ENCODE measurements at places on chromosomes 13 and 19. TPM values are rescaled to one million over a fixed set of nuclear protein-coding genes. Genes with fewer than 3 reads are reported as not detected.

The CFD gene
- polyA plus RNA-seq: 3.9 TPM

GRCh38 chr13:31944262-31945160 is 87.1 kb upstream of the FRY start:
- no peak for DNase-seq

DNA sequence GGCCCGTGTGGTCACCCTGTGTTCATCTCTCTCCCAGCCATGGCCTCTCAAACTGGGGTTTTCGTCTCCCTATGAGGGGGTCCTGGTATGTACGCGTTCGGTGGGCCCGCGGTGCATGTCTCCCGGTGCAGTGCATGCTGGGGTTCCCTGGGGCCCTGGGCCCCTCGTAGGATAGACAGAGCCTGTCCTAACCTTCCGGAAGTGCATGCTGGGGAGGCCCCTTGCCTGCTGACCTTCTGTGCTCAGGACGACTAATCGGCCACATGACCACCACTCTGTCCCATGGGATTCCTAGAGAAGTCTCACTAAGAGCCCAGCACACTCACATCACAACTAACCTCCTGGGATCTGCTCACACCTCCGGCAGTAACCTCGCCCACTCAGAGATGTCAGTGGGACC is 4.9 kb upstream of the USE1 start:
- no peak for DNase-seq

- DNase-seq: no peak
These were observed 534.7 kb upstream of the ARGLU1 start for GRCh38 chr13:107102676-107103075.

- DNase-seq: no peak
These were observed 11.8 kb upstream of the PRR20A start for GRCh38 chr13:57128909-57129308.

The ZNF260 gene
- polyA plus RNA-seq: 36.5 TPM

The CYP4F3 gene
- polyA plus RNA-seq: 0.62 TPM

The ZNF568 gene
- polyA plus RNA-seq: 26.1 TPM

DNA sequence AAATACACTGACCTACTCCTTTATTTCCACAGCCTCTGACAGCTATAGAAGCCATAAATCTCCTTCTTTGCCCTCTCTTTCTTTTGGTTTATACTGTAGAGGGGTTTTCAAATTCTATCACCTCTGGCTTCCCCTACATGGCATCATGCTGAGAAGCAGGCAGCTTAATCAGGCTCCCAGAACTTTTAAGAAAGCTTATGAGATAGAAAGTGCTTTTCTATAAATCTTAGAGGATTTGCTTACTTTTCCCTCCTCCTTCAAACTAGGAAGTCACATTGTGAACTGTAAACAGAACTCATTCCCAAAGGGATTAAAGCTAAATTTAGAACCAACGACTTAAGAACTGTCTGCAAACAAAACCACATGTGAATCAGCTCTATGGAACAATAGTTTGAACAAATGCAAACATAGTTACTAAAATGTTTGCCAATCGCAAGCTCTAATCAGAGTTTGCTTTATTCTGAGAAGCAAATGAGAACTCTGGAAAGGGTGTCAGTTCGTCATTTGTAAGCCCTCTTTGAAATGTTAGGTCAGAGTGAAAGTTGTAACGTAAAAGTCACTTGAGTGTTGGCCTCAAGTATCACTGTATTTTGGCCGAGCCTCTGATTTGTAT is 344.1 kb downstream of the RFC3 start:
- peak; percentile 60 for DNase-seq

The PIBF1 gene
- 39.2 TPM for polyA plus RNA-seq

The MEF2B gene
- 2.9 TPM for polyA plus RNA-seq

DNA sequence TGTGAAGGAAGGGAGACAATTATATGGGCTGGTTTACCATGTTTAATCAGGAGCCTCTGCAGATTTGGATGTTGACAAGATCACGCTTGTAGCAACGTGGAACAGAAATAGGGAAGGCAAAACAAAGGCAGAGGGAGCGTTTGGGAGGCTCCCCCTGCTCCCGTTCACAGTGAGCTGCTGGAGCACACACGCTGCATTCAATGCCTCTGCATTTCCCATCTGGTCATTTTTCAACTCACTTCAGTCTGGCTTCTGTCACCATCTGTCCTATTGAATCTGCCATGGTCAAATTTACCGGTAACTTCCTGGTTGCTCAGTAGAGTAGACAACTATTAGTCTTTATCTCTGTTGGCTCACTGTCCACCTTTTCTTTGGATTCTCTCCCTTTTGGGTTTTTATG is 91.0 kb downstream of the NHLRC3 start:
- DNase-seq: no peak

The FCER2 gene
- polyA plus RNA-seq: not detected

The VSTM2B gene
- 0.42 TPM for polyA plus RNA-seq

DNA sequence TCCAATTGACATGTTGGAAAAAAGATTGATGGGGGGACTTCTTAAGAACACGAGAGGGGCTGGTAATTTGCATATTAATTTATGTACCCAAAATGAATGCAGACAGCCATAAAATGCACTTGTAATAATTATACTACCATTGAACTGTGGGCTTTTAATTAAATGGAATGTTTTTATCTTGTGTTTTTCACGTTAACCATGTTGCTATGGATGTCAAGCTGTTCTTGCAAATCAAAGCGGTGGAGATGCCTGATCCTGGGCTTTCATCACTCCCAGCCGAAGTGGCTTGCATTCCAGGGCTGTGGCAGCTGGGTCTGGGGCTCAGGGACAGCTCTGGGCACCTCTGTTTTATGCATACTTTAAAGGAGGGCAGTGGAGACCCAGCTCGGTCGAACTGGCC is 179.4 kb upstream of the TMTC4 start:
- no peak for DNase-seq

- DNase-seq: no peak
These were observed 599 bp upstream of the ARHGEF7 start for GRCh38 chr13:111114362-111115060.

- DNase-seq: no peak
These were observed 18.4 kb upstream of the RNASEH2B start for GRCh38 chr13:50891206-50891605.

The MCEMP1 gene
- 0.14 TPM for polyA plus RNA-seq

- DNase-seq: no peak
These were observed 6.6 kb upstream of the CD79A start for GRCh38 chr19:41870401-41870873.

The SHISA2 gene
- polyA plus RNA-seq: 67.6 TPM

The GARIN5A gene
- 9.8 TPM for polyA plus RNA-seq

GRCh38 chr13:113298043-113298945 is 1.3 kb downstream of the LAMP1 start:
- no peak for DNase-seq

GRCh38 chr19:48750351-48750750 is 2.1 kb downstream of the FUT1 start:
- no peak for DNase-seq

The ZFP82 gene
- 14.9 TPM for polyA plus RNA-seq

DNA sequence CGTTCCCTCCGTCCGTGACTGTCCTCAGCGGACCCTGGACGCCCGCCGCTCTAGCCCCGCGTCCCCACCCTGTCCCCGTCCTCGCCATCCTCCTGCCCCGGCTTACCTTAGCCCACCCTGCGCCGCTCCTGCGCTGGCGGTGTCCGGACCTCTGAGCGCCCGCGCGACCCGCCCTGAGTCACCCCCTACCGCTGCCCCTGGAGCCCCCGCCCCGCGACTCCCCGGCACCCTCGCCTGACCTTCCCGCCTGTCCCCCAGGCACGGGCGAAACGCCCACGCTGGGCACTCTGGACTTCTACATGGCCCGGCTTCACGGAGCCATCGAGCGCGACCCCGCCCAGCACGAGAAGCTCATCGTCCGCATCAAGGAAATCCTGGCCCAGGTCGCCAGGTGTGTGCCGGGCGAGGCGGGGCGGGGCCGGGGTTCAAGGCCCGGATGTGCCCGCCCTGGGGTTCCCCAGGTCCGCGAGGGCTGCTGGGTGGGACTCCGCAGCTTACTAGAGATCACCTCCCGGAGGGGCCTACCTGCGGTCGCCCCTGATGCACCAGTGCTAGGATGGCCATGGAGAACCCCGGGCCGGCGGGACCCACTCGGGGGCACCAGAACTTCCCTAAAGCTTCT is 5.1 kb downstream of the HMG20B start:
- no peak for DNase-seq

DNA sequence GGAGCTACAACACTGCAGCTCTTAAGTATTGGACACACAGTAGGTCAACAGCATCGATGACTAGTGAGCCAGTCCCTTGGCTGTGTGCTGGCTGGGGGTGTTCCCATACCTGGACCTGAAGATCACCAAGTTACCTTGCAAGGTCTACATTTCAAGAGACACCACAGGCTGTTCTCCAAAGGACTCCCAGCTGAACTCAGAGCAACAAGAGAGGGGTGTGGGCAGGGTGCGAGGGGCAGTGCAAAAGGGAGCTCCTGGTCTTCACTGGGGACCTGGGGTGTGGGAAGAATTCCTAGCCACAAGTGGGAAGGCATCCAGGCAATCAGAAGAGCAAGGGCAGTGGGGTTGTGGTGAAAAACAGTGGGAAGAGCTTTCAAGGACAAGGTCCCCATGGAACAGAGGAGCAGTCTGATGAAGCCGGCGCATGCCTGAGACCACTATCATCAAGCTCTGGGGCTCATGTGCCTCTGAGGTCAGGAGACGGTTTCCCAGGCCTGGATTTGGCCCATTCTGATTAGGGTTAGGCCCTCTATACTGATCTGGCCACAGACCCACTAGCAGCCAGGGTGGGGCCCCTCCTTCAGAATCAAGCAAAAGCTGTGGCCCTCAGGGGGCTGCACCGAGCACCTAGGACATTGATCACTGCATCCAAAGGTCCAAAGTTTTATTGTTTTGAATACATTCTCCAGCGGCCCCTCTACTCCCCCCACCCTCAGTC is 4.7 kb upstream of the GSK3A start:
- no peak for DNase-seq

DNA sequence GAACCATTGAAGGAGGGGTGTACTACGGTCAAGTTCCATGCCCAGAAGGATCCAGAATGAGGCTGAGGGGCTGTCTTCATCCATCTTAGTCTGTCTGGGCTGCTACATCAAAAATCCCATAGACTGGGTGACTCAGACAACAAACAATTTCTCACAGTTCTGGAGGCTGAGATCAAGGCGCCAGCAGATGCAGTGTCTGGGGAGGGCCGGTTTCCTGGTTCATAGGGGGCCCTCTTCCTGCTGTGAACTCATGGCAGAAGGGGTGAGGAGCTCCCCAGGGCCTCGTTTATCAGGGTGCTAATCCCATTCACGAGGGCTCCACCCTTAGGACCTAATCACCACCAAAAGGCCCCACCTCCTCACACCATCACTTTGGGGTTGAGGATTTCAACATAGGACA is 14.7 kb upstream of the KCTD15 start:
- DNase-seq: no peak

The COMP gene
- polyA plus RNA-seq: 0.13 TPM

DNA sequence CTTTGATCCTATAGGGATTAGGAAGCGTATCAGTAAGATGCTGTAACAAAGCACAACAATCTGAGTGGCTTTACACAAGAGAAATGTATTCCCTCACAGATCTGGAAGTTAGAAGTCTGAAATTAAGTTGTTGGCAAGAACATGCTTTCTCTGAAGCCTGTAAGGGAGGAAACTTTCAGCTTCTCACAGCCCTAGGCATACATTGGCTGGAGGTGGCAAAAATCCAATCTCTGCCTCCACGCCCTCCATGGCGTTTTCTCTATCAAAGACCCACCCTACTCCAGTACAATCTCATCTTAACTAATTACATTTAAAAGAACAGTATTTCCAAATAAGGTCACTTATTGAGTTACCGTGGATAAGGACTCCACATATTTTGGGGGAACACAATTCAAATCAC is 211.9 kb downstream of the TDRD3 start:
- DNase-seq: no peak

GRCh38 chr13:23969647-23970046 is 72.3 kb upstream of the C1QTNF9B start:
- DNase-seq: no peak

GRCh38 chr13:24685314-24685713 is 5.1 kb downstream of the ATP12A start:
- DNase-seq: no peak

- no peak for DNase-seq
These were observed 41.0 kb downstream of the ANKRD10 start for GRCh38 chr13:110873639-110874507.

The TBC1D17 gene
- 61.4 TPM for polyA plus RNA-seq

The IGLON5 gene
- polyA plus RNA-seq: 4.6 TPM

DNA sequence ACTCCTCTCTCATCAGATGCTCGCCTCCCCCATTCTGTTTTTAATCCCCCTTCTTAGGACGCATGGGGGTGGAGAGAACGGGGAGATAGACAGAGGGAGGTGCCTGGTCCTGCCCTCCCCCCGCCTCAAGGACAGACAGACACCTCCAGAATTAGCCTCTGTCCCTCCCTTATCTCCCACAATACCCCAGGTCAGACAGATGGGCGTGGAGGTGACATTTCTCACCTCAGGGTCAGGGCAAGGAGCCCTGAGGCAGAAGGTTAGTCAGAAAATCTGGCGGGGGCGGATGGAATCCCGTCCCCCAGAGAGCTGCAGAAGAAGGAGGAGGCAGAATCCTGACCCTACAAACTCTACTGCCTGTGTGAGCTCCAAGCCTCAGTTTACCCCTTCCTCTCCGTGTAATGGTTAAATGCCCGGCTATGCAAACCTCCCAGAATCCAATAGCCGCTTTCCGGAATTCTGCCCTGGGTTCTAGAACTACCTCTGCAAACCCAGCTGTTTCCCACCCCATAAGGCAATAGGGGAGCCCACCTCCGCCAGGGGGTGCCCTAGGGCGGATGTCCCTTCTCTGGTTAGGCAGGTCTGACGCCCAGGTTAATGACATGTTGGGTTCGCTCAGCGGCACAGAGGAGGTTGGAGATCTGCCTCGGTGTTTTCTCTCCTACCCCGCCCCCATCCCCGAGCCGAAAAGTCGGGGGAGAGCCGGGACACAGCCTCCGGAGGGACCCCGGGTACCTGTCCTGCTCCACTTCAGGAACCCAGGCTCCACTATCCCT is 900 bp downstream of the PPP1R13L start:
- no peak for DNase-seq

The C13orf42 gene
- 0.47 TPM for polyA plus RNA-seq

DNA sequence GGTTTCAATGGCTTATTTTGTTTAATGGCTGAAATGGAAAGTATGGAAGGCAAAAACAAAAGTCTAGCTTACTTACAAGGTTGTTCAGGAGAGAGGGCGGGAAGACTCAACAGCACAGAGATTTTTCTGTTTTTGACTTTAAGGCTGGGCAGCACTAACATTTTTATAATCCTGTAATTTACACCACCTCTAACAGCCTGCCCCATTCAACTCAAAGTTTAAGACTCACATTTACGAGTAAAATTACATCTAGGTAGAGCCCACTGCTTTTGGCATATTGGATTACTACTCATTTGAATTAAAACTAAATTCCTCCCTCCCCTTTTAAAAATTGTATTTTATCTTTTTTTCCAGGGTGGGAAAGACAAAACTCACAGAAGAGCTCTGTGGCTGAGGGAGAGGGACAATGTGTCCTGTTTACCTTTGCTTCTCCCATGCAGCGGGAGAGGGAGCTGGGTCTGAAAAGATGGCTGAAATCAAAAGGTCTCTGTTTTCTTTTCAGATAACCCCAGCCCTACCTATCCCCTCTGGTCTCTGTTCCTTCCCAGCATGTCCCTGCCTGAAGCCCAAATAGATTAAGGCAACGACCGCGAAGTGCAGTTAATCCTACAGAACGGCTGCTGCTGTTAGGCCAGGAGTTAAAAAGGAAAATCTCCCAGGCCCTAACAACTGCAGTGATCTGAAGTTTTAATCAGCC is 6.6 kb downstream of the EFNB2 start:
- no peak for DNase-seq
